Kasumi-1 (cell line): ENCODE measurements at places on chromosomes 3 and 15.
A peak's percentile ranks its signal among the peaks of the same experiment; 100 is the strongest.

DNA sequence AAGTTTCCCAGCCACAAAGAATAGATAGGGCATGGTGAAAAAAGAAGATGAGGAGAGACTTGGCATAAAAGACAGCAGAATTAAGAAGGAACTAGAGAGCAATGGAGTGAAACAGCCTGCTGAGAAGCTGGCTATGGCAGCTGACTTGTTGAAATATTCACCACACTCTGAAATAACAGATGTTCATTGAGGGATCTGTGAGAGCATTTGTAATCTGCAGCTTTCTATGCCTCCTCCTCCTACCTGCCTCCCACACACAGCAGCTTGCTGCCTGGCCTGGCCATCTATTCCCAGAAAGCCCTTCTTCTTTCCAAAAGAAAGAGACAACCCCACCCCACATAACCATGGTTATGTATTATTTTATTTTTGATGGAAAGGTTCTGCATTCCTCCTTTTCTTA is 303.9 kb downstream of the GAP43 start:
- no peak for DNase-seq

DNA sequence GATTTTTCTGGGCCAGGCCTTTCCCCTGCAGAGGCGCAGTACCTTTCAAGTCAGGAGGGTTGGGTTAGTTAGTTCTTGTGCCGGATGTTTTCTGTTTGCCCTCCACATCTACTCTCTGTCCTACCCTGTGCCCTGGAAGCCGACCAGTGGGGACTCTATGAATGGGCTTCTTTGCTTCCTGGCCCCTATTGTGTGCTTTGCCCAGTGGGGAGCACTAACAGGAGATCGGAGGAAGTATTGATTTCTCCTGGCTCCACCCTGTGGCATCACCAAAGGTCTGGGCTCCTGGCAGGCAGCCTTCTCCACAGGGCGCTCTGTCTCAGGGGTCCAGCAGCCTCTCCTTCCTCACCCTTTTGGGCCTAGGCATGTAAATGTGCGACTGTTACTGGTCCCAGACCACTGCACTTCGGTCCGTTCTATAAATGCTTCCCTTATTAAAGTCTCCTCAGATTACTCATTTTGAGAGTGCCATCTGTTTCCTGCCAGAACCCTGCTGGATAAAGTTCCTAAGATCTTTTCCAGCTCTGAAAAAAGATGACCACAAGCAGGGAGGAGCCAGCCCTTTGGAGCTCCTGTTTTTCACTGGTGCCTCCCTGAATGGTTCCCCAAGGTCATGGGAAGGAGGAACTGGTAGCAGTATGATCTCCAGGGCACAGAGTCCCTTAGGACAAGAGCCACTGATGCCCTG is 44.5 kb downstream of the CTDSPL start:
- peak; percentile 84 for DNase-seq

GRCh38 chr3:174541708-174542315 is 317.3 kb upstream of the NAALADL2 start:
- no peak for DNase-seq

- DNase-seq = no peak
These were observed 48.7 kb downstream of the PRICKLE2 start for GRCh38 chr3:64176461-64176996.

GRCh38 chr3:74106925-74107324 is 482.2 kb upstream of the PDZRN3 start:
- no peak for DNase-seq

DNA sequence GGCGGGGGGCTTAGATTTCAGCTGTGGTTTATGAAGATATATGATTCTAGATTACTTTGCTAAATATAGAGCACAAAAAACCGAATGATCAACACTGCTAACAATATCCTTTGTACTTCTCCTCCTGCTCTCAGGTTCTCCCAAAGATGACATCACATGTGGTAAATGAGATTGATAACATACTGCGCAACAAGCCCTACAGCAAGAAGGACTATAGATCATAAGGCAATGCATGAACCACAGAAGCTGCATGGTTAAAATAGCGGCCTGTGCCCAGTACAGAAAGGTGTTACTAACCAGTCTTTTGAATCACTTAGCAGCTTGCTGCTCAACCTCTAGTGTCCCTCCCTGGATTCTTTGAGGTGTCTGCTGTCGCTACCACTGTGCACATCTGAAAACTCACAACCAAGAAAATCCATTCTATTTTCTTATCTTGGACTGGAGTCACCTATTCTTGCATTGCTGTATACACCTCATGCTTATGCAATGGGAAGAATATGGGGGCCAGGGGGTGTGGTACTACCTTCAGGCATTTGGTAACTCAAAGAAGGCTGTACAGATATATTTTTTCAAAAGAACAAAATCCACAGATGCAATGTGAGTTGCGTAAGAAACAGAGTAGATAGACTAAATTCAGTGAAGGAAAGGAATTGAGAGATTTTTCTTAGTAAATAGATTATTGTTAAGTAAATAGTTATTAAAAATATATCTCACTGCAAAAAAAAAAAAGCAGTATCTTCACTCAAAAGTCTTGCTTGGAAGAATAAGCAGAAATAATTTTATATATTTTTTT is 18.2 kb downstream of the SSR3 start:
- no peak for DNase-seq

- DNase-seq = no peak
These were observed 4.7 kb upstream of the HTR3E start for GRCh38 chr3:184092199-184092598.

GRCh38 chr3:71724584-71725270 is 475 bp downstream of the EIF4E3 start:
- DNase-seq = no peak

DNA sequence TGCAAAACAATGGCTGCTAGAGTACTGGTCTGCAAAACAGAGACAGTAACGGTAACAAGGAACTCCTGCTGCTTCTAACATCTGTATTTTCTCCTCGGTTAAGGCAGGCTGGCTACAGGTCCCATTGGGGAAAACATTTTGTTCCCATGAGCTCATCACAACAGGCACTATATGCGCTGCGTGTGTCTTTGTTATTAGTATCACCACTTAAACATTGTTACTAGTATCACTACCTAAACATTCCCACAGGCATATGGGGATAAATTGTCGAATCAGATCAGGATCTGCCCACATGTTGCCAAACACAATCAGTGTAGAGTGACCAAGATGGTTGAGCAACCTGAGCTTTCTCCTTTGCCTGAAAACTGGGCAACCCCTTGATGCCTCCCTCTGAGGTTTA is 77.2 kb downstream of the TOP2B start:
- no peak for DNase-seq

- DNase-seq = no peak
These were observed 1026.2 kb downstream of the NAALADL2 start for GRCh38 chr3:175885231-175885766.

DNA sequence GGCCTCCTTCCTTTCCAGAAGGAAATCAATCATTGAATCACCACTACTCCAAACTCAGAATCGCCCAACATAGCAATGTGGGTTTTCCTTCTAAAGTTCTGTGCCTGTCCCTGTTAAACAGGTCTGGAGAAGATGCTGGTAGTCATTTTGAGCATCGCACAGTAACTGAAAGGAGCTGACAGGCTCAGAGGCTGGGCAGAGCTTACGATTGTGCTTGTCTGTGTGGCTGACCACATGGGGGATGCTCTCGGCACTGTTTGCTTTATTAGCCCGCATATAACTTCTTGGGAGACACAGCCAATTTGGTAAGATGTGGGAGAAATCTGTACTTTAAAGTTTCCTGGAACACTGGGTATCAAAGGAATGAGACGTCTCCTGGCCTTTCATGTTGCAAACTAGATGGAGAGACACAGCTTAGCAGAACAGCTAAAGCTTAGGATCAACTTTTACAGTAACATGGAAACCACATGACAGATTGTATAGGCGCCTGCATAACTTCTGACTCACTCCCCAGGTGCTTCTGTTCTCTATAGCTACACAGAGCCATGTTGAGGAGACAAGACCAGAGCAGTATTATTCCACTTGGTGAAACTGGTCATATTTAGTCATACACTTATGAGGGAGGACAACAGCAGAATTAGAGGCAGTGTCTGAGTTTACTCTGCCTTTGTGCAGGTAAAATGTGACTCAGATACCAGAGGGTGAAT is 374.1 kb downstream of the RORA start:
- no peak for DNase-seq

- peak; percentile 75 for DNase-seq
These were observed 503.6 kb upstream of the NAALADL2 start for GRCh38 chr3:174355505-174355904.

GRCh38 chr15:39304931-39305728 is 275.7 kb upstream of the THBS1 start:
- no peak for DNase-seq

GRCh38 chr3:97958796-97959195 is 13.4 kb downstream of the RIOX2 start:
- no peak for DNase-seq
